ENCODE measurements at places on chromosomes 7 and 10.

GRCh38 chr7:54837168-54837567 lies 78.2 kb upstream of the SEC61G start:
- no peak for DNase-seq

GRCh38 chr7:44306606-44307005 lies 18.8 kb downstream of the CAMK2B start:
- DNase-seq, result peak; percentile 6

DNA sequence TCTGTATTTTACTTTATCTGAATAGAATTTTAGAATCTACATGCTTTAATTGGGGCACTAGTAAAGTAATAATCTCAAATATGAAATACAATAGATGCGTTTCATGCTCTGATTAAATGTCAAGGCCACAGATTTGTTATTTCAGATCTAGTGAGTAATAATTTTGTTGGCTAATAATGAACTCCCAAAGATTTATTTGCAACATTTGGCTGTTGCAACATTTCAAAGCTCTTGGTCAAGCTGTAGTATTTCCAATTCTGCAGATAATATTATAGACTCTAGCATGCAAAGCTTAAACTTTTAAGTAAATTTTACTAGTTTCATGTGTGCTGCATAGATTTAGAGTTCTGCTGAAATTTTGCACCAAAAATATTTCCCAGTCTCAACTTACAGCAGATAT lies 16.7 kb downstream of the LRRN3 start:
- DNase-seq, result no peak

DNA sequence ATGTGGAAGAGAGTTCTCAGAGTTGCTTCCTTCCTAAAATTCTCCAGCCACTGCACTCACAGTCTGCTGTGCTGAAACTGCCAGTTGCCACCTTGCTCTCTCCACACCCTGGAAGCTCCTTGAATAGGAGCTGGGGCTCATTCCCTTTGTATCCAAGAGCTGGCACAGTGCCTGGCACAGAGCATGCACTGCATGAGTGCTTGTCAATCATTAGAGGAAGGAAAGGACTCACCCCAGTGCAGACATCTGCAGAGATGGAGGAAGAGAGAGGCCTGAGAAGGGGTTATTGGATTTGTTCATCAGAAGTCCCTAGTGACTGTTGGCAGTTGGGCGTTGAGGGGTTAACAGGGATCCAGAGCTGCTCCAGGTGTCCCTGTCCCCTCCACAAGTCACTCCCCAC lies 41.7 kb upstream of the DUSP5 start:
- peak; percentile 18 for DNase-seq

DNA sequence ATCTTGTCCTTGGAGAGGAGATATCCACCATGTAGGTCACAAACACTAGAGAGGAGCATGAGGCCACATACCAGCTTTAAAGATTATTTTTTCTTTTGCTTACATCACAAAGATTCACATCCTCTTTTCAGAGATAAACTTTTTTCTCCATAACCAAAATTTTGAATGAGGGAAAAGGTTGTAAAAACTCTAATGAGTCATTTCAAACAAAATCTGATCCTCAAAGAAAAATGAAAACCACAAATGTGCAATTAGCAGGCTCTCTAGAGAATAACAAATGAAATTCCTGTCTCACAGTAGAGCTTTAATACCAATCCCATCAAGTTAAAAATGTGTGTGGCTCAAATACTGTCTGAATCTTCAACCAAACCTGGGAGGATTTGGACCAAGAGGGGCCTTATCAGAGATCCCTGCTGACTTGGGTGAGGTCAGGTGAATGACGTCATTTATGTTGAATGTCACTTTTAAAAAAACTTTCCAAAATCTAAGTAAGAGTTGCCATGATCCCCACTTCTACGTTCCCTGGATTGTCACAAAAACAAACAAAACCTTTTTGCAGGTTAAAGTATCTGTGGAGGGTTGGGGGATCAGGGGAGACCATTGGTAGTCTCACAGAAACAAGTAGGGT lies 261.5 kb upstream of the NPSR1 start:
- DNase-seq, result no peak

DNA sequence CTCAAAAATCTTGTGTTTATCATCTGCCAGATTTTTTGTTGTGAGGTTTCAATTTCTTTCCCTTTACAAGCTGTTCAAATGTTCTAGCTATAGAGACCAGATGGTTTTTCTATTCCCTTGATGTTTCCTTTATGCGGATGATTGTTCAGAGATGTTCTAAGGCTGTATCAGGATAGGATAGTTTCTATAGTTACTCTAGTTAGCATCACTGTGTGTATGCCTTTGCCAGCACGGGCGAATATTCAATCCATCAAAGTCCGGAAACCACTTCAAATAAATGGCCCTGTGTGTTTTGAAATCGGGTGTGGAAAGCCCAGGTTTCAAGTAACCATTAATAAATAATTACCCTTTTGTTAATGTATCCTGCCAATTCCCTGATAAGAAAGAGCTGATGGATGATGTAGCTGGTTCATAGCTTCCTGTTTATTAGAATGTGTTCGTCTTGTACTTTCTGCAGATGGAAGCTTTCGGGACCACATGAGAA lies 149.8 kb upstream of the PRKCQ start:
- no peak for DNase-seq

- DNase-seq, result no peak
Measured at GRCh38 chr10:28623483-28623882, 53.8 kb upstream of the BAMBI start.

DNA sequence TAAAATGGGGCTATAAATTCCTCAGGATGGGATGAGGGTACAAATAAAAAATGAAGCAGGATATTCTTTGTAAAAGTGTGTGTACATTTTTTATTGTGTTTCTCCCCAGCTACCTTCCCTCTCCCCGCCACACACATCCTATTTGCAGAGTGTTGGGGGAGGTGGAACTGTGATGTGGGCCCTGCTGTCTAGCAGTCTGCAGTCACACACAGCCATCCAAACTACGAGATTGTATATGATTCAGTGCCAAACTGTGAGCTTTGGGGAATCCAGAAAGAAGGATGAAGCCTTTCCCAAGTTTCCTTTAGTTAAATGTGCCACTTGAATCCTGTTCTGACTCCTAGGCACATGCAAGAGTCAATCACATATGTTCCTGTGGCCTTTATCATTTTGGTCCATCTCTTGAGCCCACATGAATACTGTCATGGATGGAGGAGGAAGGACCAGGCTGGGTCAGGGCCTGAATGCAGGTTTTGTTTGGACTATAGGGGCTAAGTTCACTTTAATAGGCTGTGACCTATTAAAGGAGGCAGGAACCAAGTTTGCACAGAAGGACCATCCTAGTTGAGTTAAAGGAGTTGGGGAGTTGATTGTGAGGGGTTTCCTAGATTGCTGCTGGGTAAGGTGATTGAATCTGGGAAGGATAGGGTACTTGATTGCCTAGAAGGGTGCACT lies 1.1 kb upstream of the SEMA4G start:
- DNase-seq, result no peak

- DNase-seq, result no peak
Measured at GRCh38 chr10:71761541-71762113, 11.7 kb downstream of the VSIR start.

DNA sequence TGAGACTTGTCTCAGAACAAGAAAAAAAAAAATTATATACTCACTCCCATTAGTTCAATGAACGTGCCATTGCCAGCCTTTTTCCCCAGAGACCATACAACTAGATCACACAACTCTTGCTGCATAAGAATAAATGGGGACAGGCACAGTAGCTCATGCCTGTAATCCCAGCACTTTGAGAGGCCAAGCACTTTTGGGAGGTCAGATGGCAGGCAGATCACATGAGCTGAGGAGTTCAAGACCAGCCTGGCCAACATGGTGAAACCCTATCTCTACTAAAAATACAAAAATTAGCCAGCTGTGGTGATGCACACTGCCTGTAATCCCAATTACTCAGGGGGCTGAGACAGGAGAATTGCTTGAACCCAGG lies 13.6 kb downstream of the PDLIM1 start:
- DNase-seq, result no peak

DNA sequence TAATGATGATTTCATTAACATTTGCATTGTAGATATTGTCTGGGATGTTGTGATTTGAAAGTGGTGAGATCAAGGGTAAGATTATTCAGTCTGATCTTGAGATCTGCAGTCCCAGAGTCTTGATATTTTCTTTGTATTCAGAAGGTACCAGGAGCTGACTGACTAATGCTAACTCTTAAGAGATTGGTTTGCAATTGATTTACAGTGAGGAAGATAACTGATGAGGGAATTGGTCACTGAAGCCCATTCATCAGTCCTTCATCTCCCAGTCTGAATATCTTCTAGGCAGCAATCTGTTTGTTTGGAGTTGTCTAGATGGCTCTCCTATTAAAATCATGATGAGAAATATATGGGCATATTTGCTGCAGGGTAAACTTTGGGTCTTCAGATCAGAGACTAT lies 473.7 kb downstream of the ARL4A start:
- no peak for DNase-seq

- no peak for DNase-seq
Measured at GRCh38 chr7:125563557-125563956, 633.9 kb upstream of the POT1 start.

DNA sequence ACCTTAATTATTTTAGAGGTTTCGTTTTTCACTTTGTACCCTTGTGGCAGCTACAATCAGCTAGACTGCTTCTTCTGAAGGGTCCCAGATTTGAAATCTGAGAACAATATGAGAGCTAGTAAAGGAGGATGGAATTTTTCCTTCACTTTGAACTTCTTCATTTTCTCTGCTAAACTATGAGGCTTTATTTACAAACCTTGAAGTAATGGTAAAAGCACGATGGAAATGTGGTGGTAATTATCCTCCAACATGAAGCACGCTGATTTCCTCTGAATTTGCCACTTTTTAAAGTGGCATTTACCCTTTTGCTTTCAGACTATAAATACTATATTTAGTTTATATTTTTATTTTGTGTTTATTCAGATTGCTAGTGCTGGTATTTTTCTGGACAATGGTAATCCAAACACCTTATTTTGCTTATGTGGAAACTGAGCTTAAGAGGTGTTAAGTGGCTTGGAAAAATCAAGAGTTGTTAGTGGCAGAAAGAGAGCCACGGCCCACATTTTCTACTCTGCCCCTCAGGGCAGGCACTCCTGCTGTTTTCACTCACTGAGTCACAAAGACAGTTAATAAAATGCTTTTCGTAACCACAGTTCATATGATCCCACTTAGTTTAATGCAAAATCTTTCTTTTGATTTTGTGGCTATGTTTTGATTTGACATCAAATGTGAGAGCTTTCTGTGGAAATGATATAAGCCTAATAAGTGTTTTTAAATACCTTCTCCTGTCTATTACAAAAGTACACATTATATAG lies 2.7 kb downstream of the SSMEM1 start:
- no peak for DNase-seq

DNA sequence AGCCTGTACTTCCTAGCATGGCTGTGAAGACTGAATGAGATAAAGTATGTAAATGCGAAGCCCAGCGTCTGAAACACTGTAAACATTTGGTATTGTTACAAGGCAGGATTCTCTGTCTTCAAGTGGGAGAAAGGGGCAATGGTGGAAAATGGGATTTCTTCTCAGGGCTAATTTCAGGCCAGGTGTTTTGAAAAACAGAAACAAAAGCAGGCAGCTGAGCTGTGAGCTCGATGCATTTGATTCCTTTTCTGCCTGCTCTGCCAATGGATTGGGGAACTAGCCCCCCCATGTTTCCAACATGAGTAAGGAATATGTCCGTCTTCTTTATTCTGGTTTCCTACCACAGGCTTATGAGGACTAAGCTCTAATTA lies 732.1 kb upstream of the AUTS2 start:
- DNase-seq, result no peak

DNA sequence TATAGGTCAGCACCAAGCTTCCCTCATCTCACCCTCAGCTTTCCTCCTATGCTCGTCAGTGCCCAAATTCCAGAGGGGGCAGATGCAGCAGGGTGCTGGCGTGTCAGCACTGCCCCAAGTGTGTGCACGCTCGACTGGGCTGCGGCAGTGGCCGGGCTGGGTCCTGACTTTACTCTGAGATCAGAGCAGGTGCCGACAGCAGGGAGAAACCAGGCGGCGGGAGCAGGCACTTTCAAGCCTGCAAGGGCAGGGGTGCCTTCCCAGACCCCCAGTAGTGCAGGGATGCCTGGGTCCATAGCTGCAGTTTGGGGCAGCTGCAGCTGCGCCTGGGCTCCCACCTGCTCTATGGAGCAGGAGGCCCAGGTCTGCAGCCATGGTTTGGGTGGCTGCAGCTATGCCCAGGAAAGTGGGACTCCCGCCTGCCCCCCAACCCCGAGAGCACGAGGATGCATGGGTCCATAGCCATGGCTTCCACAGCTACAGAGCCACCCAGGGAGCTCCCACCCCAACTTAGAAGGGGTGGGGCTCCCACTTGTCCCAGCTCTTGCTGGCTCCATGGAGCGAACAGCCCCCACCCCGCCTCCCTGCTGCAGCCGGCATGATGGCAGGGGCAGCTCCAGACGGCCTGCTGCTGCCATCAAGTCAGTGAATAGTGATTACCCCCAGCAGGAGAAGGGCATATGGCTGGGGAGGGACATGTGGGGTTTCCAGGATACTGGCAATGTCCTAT lies 199.2 kb upstream of the KMT2E start:
- no peak for DNase-seq

DNA sequence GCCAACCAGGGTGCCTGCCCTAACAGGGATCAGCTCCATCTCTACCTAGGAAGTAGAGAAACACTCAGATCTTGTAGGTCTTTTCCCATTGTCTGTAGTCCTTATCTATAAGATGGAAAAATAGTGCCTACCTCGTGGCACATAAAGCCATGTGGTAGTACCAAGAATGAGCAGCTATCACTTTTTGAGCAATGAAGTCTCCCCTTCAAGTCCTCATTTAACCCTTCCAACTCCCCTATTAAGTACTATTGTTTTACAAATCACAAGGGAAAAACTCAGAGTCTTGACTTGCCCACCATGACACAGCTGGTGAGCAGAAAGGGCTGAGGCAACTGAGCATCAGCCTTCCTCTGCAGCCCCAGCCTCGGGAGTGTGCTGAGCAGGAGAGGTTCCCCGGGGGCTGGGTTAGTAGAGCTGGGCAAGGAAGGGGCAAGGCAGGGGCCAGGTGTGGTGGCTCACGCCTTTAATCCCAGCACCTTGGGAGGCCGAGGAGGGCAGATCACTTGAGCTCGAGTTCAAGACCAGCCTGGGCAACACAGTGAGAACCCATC lies 3.3 kb downstream of the FRAT2 start:
- no peak for DNase-seq

DNA sequence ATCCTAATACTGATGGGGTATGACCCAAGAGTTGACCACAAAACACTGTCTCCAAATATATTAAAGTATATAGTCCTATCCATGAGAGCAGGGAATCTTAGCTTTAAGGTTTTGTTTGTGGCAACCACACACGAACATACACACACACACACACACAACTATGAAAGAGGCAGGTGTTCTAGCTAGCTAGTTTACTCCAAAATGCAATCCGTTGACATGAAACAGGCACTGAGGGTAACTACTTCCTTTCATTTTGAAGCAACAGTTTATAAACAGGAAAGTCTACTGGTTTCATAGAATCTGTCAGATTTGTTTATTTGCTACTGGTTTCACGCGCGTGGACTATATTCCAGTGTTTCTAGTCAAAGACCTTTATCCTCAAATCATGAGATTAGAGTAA lies 14.8 kb downstream of the HTR5A start:
- no peak for DNase-seq

- no peak for DNase-seq
Measured at GRCh38 chr10:129029851-129030602, 437.0 kb upstream of the MGMT start.
